ENCODE measurements at places on chromosomes 3 and 15.

GRCh38 chr3:178060407-178060806, 475.8 kb upstream of the KCNMB2 start:
- DNase-seq: peak; percentile 71

- DNase-seq: no peak
Observed at GRCh38 chr3:145182196-145182911, 978.6 kb downstream of the PLOD2 start.

DNA sequence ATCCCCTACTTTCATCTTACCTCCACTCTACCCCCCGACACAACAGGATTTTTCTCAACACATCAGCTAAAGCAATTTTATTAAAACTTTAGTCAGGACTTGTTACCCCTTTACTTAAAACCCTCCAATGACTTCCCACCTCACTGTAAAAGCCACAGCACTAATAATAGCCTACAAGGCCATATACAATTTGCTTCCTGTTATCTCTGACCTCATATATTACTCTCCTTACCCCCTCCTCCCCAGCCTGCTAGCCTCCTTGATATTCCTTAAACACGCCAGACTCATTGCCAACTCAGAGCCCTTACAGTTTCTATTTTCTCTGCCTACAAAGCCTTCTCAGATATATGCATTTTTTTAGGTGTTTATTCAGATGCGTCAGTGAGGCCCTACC, 54.4 kb downstream of the DCUN1D1 start:
- DNase-seq: no peak

DNA sequence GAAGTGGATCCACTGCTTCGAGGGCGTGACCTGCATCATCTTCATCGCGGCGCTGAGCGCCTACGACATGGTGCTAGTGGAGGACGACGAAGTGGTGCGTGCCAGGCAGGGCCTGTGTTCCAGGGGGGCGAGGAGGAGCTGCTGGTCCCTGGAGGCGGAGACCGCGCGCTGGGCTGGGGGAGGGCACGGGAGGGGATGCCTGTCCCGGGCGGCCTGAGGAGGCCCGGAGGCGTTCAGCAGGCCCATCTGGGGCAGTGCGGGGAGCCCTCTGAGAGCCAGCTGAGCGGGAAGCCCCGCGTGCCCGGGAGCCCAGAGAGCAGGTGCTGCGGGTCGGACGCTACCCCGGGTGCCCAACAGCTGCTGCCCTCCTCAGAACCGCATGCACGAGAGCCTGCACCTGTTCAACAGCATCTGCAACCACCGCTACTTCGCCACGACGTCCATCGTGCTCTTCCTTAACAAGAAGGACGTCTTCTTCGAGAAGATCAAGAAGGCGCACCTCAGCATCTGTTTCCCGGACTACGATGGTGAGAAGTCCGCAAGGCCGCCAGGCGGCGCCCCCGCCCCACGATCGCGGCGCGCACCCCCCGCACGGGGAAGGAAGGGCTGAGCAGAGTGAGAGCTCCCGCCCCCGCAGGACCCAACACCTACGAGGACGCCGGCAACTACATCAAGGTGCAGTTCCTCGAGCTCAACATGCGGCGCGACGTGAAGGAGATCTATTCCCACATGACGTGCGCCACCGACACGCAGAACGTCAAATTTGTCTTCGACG, 2.9 kb downstream of the GNAT1 start:
- DNase-seq: peak; percentile 74
